GM12878 (cell line): ENCODE measurements at places on chromosomes 5 and 9.
A peak's percentile ranks its signal among the peaks of the same experiment; 100 is the strongest.

DNA sequence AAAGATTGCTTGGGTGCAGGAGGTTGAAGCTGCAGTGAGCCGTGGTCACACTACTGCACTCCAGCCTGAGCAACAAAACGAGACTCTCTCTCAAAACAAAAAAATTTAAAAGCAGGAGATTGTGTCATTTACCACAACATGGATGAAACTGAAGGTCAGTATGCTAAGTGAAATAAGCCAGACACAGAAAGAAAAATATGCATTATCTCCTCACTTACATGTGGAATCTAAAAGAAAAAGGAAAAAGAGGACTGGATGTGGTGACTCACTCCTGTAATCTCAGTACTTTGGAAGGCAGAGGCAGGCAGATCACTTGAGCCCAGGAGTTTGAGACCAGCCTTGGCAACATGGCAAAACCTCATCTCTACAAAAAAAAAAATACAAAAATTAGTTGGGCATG is 146.8 kb upstream of the DAPK1 start:
- DNase-seq = no peak

- DNase-seq = no peak
Measured at GRCh38 chr5:157362982-157363381, 97.0 kb upstream of the NIPAL4 start.

DNA sequence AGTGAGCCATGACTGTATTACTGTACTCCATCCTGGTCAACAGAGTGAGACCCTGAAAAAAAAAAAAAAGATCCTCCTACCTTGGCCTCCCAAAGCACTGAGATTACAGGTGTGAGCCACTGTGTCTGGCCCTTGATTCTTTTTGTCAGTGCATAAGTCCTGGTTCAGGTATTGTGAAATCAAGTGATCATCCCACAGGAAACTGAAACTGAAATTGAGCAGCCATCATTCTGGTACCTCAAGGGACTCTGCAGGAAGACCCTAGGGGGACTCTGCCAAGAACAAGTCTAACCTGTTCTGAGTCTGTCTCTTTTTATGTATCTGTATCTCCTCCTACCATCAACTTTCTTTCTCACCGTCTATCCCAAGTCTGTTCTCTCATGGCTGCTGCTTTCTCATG is 1.9 kb upstream of the DCAF10 start:
- no peak for DNase-seq

GRCh38 chr5:133806847-133807246 is 161.6 kb downstream of the C5orf15 start:
- DNase-seq = no peak

- no peak for DNase-seq
Measured at GRCh38 chr5:40687321-40687720, 7.6 kb downstream of the PTGER4 start.

DNA sequence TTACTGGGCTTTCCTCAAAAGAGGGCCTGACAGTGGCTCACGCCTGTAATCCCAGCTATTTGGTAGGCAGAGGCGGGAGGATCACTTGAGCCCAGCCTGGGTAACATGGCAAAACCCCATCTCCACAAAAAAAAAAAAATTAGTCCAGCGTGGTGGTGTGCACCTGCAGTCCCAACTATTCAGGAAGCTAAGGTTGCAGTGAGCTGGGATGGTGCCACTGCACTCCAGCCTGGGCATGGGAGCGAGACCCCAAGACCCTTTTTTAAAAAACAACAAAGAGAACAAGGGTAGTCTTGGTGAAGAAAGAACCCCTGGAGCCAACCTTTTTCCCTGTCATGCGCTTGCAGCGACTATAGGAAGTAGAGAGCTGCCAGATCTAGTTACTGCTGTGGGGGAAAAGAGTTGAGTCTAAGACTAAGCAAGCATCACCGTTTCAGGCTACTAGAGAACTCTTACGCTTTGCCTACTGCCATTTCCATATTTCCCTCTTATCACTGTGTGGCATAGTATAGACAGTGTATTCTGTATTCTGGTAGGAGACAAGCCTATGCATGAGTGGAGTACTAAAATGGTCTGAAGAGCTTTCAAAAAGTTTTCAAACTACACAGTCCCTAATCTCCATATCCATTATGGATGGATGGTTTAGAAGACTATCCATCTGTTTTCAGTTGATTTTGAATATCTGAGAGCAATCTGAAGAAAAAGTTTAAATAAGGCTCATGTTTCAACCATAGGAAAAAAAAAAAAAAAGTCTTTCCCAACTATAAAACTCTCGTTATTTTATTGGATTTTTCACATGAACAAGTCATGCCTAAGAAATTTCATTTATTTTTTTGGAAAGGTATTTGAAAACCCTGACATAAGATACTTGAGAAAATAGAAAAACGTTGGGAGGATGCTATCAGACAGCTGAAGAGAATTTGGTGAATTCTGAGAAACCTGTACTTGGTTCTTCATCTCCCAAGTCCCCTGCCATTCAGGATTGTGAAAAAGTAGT is 2.6 kb downstream of the C9orf40 start:
- no peak for DNase-seq

DNA sequence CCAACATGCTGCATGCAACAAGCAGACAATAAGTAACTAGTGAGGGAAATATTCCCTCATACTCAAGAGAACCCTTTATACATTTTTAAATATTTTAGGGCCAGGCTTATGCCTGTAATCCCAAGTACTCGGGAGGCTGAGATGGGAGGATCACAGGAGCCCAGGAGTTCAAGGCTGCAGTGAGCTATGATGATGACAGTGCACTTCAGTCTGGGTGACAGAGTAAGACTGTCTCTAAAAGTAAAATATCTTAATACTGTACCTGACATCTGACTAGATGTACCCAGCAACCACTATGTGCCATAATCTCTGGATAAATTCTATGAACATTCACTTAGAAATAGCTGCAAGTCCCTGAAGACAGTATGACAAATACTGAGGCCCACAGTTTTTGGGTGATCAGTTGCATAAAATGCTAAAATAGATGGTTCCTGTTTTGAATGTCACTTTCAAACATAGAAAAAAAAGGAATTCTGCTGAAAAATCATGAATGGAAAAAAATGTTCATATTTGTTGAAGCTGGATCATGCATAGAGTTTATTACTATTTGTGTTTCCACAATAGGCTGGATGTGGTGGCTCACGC is 2.0 kb upstream of the C5orf15 start:
- no peak for DNase-seq

- DNase-seq = no peak
Measured at GRCh38 chr5:139451878-139452660, 10.5 kb downstream of the ECSCR start.

GRCh38 chr5:118918232-118918631 is 70.1 kb downstream of the DTWD2 start:
- DNase-seq = no peak

DNA sequence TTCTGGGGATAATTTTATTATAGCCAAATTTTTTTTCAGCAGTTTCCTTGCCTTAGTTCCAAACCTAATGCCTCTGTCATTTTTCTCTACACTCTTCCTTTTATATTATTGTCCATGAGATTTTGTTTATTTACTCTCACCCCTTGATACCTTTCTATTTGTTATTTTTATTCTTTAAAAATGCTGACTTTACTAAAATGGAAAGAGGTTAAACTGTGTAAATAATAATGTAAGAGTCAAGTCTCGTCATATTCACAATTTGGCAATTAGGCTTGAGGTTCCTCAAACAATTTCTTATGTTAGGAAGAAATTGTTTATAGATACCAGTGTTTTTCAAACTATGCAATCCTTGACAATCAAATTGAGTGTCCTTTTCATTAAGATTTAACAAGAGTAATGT is 428.6 kb upstream of the CDH9 start:
- DNase-seq = no peak

DNA sequence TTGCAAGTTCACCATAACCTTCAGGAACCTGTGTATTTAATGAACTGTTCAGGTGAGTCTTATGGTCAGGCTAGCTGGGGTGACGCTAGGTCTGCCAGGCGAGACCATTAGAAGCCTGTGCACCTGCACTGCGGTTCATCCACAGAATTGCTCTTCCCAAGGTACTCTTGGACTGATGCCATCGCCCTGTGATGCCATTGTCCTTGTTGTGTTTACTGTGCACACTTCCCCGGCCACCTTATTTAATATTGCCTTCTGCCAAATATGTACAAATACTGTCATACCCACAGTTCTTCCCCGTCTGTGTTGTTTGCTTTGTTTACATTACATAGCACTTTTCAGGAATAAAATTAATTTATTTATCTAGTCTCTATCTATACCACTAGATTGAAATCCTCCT is 66.3 kb downstream of the RCL1 start:
- no peak for DNase-seq

- DNase-seq = no peak
Measured at GRCh38 chr5:105751908-105752307, 1918.8 kb downstream of the EFNA5 start.

GRCh38 chr9:27584931-27585330 is 11.7 kb upstream of the C9orf72 start:
- no peak for DNase-seq

DNA sequence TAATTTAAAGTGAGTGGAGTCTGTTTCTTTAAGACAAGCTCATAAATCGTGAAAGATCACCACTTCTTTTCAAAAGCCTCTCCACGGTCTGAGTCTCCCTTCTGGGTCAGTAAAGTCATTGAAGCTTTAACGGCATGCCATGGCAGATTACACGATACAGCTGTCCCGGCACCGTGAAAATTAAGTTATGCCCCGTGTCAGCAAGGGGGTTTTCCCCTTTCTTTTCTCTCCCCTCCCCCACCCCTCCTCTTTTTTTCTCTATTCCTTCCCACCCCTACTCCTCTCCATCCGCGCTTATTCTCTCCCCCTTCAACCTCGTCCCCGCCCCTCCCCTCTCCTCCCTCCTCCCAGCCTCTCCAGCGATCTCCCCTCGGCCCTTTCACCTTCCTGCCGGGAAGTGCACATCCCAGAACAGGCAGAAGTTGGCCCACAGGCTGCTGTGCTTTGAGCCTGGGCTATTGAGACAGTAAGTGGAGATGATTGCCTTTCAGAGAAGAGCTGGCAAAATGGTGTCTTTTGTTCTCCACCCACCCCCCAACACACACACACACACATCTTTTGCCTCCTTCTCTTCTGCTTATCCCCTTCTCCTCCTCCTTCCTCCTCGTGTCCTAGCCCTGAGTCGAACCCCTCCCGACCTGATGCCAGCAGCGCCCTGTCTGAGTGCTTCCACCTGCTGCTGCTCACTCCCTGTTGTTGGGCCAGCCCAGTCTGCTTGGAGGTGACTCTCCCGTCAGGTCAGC is 44.1 kb downstream of the GAS1 start:
- DNase-seq = no peak

DNA sequence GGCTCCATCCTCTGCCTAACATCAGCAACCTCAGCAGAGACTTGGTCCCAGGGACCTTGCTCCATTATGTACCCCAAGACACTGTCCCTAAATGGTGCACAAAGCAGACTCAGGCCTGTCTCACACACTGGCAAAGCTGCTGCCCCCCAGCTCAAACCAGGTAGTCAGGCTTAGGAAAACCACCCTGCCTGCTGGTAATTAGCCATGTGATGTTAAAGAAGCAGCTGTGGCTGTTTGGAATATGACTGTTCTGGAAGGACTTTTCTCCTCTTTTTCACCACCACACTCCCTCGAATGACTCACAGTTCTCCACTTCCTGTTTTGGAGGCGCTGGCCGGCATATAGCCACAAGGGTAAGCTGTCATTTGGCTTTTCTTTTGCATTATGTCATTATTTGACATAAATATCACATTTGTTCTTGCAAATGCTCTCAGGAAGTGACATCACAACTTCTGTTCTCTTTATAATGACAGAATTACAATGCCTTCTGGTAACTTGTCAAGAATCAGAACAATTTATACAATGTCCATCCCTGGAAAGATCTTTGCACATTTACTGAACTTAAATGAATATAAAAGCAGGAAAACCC is 113.9 kb downstream of the SUSD1 start:
- peak; percentile 75 for DNase-seq

- DNase-seq = no peak
Measured at GRCh38 chr5:167952278-167952995, 339.0 kb upstream of the WWC1 start.

- no peak for DNase-seq
Measured at GRCh38 chr9:78026947-78027346, 4.7 kb downstream of the GNAQ start.

DNA sequence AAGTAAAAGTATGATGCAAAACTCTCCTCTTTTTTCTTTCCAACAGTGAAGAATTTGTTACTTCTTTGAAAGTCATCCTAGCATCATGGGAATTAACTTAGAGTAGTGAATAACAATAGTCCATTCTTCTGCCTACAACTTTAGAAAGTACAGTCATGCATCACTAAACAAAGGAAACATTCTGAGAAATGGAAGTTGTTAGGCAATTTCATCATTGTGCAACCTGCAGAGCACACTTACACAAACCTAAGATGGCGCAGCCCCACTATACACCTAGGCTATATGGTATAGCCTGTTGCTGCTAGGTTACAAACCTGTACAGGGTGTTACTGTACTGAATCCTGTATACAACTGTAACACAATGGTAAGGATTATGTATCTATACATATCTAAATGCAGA is 1209.3 kb upstream of the C9orf72 start:
- no peak for DNase-seq

- no peak for DNase-seq
Measured at GRCh38 chr9:111147041-111147440, 108.8 kb upstream of the LPAR1 start.

GRCh38 chr5:5387192-5387591 is 35.3 kb upstream of the ICE1 start:
- no peak for DNase-seq

DNA sequence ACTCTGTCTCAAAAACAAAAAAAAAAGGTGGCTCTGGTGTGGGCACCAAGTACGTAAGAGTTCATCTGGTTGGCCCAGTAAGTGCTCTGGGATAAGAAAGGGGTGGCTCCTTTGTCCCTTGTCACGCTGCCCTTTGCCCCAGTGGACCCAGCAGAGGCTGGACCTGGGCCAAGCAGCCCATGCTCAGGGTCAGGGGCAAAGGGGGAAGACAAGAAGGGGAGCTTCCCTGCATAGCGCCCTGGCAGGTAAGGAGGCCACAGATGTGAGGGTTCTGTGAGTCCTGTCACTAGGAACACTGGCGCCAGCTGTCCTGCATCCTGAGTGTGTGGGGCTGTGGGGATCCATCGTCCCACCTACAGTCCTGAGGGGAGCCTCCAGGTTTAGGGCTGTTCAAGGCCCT is 65.3 kb downstream of the GADD45G start:
- no peak for DNase-seq

GRCh38 chr5:132258102-132259068 is 889 bp downstream of the PDLIM4 start:
- DNase-seq = no peak

- no peak for DNase-seq
Measured at GRCh38 chr9:116765011-116765410, 77.9 kb downstream of the TRIM32 start.

- no peak for DNase-seq
Measured at GRCh38 chr9:19201899-19202891, 28.3 kb upstream of the DENND4C start.
